ENCODE measurements at places on chromosomes 3 and 15.

DNA sequence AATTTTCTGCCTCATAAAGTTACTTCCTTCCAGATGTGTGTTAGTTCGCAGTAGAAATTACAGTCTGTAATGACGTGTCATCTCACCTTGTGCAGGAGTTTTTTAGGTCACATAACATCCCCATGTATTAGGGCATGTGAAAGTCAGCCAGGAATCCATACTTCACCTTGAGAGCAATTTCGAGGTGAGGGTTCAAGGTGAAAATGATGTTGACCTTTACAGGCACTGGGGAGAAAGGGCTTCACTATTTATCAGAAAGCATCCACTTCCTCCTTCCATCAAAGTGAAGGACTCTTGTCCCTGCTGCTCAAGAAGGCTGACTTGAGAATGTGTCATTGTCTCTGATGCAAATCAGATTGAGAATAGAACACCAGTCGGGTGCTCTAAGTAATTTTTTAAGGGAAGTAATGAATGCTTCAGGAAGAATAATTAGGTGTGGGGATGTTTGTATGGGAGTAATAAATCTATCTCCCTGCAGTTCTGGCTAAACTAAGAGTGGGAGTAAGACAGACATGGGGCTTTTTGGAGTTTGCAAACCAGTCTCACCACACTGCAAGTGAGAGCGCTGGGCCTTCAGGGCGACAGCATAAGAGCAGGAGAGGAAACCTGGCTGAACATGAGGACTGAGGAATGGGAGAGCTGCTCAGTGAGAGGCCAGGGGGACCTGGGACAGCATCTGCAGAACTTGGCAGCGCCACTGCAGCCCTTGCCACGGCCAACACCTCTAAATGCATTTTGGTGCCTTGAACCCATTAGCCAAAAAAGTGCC is 85.9 kb upstream of the IL12A start:
- DNase-seq, result no peak

DNA sequence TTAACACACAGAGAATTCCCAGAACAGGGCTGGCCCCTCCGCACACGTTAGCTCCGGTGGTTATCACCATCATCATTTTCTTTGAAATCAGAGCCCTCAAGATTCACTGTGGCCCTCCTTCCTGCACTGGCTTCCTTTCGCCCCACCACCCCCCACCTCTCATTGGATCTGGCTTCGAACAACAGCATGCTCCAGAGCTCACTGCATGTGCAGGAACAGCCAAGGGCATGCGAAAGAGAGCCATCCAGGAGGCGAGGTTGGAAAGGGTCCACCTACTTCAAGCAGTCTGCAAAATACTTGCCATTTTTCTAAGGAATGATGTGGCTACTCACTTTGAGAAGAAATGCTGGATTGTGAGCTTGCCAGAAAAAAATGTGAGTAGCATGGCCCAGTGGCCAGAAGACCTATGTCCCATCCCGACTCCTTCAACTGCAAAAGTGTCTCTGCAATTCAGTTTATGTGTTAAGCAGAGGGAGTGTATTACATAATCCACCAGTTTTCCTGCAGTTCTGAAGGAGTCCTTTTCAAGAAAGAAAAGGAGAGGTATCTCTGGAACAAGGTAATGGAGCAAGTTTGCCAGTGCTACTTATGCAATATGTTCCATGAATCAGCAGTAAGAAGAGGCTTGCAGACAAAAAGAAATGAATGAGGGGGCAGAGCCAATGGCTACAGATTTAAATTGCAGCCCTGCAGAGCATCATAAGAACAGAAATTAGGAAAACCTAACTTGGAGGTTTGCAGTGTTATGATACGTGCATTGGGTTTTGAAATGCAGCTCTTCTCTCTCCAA is 92.8 kb downstream of the OCA2 start:
- DNase-seq, result no peak

GRCh38 chr15:35858707-35859106 is 312.7 kb upstream of the DPH6 start:
- DNase-seq, result no peak

- no peak for DNase-seq
These were observed 37.9 kb upstream of the MINAR1 start for GRCh38 chr15:79394231-79394630.

- no peak for DNase-seq
These were observed 1053.0 kb downstream of the TUSC7 start for GRCh38 chr3:117762621-117763037.

DNA sequence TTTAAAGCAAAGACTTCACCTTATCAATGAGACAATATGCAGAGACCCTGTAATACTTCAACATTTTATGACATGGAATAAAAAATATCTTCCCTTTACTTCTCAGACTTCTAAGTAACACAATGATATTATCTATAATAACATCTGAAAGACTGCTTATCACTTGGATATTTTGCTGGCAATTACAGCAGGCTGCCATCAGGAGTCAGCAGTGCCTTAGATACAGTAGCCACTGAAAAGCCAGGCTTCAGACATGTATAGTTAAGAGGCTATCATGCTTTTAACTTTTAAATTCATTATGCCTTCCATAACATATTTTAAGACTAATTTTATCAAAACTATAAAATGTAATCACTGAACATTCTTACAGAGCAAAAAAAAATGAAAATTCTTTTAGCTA is 227.5 kb downstream of the NEK10 start:
- no peak for DNase-seq

GRCh38 chr3:12316729-12317351 is 28.0 kb downstream of the PPARG start:
- no peak for DNase-seq

DNA sequence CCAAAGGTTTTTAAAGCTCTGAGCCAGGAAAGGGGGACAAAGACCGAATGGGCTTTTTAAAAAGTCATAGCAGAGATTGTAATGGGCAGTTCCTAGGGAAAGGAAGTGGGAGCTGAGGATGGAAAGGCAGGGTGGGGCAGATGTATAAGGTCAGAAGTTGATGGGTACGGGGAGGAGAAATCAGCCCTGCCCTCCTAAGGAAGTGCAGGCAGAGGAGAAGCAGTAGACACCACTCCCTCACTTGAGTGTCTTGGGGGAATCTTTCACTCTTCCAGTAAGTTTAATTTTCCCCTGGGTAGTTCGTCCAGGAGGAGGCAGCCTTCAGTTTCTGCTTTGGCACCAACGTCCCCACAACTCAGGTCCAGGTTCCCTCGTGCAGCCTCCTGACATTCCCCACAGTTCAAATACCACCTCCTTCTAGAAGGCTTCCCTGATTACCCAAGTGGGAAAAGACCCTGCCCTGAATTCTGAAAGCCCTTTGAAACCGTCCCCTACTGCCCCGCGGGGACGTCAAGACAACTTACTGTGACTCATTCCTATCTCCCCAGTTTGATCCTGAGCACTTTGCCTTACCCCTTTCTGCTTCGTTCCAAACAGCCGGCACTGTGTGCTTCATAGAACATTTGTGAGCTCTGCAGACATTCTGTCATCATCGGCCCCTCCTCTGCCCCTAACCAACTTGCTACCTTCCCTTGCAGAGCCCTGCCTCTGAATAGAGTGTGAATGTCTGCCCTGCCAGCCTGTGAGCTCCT is 14.3 kb upstream of the SRP14 start:
- no peak for DNase-seq

DNA sequence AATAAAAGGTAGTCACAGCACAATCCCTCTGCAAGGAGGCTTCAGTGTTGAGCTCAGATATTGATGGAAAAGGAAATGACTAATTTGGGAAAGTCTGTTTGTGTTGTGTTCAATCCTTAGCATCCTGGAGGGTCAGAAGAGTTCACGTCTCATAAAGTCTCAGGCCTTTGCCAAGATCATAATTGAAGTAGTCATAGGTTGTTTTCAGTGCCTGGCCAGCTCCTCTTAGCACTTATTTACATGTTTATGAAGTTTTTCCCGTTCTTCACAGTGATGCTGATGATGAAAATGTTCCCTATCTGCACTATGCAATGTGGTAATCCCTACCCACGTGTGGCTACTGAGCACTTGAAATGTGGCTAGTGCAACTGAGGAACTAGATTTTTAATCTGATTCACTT is 61.6 kb upstream of the TGFBR2 start:
- DNase-seq, result no peak

GRCh38 chr15:88688394-88688933 is 49.6 kb downstream of the ISG20 start:
- no peak for DNase-seq

DNA sequence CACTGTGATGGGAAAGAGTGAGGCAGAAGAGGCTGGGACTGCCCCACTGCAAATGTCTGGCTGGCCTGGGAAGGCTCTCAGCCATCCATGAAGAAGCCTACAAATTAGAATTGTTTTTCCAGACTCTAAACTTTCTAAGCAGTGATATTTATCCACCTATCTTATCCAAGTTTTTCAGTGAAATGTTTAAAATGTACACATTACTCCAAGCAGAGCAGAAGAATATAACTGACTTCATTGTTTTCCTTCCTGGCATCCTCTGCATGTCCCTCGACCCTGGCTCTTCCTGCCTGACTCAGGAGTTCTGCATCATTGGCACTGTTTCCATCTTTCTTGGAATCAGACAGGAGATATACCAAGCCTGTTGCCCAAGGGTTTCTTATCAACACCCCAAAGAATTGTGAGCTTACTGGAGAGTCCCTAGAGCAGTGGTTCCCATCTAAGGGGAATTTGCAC is 401.5 kb upstream of the PROK2 start:
- DNase-seq, result no peak

GRCh38 chr3:180680097-180680430 is 775 bp upstream of the CCDC39 start:
- no peak for DNase-seq

DNA sequence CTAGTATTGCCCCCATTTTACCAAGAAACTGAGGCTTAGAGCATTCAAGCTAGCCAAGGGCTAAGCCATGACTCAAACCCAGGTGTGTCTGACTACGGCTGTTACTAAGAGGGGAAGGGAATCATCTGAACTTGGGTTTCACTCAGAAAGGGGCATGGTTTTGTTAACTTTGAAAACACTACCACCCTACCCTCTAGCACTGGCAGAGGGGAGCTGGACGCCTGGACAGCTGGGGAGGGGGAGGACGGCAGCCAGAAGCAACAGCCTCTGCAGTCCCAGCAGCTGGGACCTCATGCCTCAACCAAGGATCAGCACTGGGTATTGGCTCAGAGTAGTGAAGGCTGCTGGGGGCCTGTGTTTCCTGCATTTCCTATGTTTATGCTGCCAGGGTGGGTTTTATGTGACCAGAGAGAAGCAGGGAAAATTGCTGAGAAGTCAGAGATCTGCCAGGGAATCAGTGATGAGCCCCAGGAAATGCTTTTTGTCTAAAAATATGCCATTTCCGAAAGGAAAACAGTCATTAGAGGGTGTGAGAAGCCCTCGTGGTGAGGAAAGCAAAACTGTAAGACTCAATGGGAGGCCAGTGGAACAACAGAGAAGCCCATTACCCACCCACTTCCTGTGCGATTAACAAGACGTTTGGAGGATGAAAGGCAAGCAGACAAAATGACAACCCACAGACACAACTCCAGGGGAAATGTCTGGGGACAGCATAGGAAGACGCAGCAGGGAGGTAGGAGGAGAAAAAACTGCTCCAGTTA is 41.2 kb downstream of the LIPC start:
- no peak for DNase-seq

GRCh38 chr3:122960652-122961051 is 66.9 kb downstream of the SEMA5B start:
- no peak for DNase-seq

GRCh38 chr15:64125978-64126377 is 25.6 kb upstream of the SNX22 start:
- DNase-seq, result no peak

DNA sequence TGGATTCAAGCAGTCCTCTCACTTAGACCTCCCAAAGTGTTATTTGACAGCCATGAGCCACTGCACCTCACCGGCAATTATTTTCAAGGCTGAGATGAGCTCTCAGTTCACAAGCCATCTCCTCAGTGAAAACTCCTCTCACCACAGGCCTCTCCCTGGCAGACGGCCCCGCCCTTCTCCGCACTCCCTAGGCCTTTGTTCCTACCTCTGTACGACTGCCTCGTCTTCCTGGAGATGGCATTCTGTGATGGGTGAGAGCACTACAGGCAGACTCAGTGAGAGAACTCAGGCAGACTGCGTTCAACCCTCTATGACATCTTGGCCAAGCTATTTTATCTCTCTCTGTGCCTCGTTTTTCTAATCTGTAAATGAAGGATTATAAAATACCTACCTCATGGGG is 67.0 kb upstream of the TPM1 start:
- DNase-seq, result no peak

DNA sequence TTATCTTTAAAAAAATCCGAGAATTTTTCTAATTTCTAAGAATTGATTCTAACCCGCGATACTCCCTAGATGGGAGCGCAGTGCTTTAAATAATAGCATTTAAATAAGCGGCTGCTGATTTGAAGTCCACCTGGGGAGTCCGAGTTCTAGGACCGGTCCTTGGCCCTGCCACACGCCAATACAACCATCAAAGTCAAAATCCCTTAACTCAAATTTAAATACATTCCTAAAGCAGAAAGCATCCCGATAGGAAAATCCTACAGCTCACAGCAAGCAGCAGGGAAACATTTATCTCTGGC is 508 bp upstream of the ECT2 start:
- no peak for DNase-seq

DNA sequence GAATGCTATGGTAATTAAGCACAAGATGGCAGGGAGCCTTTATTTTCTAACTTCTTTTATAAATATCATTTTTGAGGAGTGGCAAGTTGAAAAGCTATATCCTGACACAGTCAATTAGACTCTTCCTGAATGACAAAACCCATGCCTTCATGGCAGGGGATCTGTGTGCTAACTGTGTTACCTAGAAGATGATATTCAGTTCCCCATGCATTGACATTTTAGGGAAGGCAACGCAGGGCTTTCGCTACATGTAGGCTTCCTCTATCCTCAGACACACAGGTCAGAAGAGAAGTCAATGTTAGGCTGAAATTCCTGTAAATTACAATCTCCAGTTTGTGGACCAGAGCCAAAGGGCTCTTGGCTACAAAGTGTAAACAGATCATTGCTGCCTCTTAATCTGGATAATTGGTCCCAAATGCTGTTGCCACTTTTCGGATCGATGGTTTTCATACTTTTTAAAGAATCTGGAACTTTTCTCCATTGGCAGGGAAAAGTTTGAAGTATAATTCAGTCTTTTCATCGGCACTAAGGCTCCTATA is 22.6 kb upstream of the NR2F2 start:
- DNase-seq, result no peak

GRCh38 chr3:132255041-132255745 is 62.0 kb upstream of the ACP3 start:
- DNase-seq, result no peak

- DNase-seq, result no peak
These were observed 11.2 kb downstream of the SH2D7 start for GRCh38 chr15:78103406-78104118.

DNA sequence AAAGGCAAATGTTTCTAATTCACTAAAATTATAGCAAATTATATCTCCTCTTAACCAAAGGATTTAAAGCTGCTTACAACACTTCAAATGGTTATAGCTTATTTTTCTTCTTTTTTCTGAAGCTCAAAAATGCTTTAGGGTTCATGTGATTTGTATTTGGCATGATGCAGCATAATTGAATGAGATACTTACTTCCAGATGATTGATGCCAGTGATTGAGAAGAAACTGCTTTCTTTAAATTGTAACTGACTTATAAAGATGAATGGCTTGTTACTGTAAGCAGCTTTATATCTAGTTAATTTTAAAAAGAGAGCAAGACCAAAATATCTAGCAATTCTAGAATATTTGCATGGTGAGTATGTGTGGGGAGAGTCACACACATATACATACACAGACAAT is 270.7 kb upstream of the THRB start:
- no peak for DNase-seq
